ENCODE measurements at places on chromosomes 7 and 10.
A peak's percentile ranks its signal among the peaks of the same experiment; 100 is the strongest.

DNA sequence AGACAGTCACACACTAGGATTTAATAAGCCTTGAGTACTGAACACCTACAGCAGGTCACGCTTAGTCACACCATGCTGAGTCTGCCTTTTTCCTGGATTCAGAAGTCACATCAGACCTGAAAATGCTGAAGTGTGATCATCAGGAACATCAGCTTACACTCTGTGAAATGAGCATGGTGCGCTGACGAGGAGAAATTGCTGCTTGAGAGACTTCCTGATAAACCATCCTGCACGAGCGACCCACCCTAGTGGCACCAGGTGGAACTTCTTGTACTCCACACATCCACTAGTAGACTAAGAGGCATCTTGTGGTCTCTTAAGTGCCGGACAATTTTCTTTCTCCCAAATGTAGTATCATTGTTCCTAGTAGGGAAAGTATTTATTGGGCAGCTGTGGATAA is 51.8 kb upstream of the MRLN start:
- no peak for DNase-seq

DNA sequence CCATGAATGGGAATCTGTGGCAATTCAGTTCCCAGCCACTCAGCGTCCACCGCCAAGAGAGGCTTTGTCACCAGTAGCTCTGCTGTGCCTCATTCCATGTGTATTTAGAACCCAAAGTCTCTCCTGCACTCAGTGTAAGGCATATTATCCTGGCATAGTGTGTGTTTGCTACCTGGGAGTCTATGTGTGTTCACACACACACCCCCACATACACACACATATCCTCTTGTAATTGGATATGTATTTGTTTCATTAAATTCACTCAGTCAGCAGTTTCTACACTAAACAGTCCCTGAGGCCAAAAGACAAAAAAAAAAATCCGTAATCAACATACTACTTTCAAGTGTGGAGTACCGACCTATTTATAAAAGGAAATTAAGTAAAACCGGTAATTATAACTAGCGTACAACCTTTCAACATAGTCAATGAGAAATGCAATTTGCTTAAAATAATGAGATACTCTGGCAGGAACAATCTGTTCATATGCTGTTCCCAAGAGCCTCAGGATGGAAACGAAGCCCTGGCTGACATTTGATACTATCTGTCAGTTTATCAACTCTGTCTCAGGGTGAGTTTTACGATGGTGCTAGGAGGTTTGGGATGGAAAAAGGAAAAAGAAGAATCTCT is 425.8 kb upstream of the CELF2 start:
- DNase-seq = no peak

- DNase-seq = peak; percentile 4
Measured at GRCh38 chr7:106774768-106775551, 90.1 kb upstream of the PIK3CG start.

DNA sequence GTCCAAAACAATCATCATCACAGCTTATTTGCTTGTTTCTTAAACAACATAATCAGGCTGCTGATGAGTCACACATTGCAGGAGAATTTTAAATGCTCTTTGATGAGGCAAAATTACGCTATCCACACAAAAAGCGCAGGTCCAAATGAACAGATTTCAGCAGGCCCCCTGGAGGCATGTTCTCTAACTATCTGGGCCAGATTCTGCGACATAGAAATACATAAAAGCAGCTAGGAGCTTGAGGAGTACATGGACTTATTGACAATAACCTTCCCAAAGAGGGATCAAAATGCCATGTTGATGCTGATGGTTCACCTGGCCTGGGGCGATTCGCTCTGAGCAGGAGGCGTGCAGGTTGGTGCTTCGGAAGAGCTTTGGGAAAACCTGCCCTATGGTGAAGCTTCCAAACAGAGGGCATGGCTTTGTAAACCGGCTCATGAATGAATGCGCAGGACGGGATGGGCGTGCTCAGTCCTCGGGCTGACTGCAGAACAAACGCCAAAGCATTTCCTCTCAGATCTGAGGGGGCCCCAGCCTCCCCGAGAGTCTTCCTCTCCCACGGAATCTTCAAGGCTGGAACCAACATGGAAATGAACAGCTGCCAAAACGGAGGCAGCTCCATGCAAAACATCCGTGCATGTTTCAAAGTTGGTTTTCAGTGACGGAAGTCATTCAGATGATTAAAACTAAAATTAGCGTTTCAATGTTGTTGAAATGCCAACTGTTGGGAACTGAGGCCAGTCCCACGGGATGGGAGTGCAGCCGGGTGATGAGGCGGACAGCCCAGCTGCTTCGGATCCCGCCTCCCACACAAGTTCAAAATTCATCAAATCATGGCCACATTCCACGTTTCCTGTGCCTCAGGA is 179.6 kb downstream of the TCERG1L start:
- no peak for DNase-seq

DNA sequence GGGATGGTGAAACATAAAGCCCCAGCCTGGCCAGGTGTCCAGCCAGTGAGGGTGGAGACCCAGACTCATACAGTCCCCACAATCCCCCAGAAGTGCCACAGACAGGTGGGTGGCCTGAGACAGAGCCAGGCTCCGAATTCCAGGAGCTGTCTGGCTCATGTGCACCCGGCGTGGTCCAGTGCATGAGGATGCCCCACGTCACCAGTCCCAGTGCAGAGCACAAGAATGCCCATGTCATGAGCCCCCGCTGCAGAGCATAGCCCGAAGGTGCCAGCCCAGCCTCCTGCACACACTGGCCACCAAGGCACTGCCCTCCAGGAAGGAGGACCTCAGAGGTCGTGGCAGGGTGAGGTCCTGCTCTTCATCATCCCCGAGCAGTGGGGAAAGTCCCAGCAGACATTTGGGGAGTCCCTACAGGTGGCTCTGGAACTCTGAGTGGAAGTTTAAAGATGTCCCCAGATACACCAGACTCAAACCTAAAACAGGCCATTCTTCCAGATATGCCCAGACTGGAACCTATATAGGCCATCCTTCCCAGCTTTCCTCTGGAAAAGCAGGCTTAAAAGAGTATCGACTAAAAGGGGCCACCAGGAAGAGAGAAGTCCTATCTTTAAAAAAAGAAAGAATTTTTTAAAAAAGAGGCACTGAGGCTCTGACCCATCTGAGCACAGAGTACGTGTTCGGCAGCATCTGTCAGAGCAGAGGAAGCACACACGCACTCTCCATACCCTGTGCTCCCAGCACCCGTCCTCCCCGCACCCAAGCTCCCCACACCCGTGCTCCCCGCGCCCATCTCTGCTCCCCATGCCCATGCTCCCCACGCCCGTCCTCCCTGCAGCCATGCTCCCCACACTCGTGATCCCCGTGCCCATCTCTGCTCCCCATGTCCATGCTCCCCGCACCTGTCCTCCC is 11.5 kb downstream of the DIP2C start:
- no peak for DNase-seq

- DNase-seq = no peak
Measured at GRCh38 chr10:61465901-61466632, 12.9 kb upstream of the TMEM26 start.

DNA sequence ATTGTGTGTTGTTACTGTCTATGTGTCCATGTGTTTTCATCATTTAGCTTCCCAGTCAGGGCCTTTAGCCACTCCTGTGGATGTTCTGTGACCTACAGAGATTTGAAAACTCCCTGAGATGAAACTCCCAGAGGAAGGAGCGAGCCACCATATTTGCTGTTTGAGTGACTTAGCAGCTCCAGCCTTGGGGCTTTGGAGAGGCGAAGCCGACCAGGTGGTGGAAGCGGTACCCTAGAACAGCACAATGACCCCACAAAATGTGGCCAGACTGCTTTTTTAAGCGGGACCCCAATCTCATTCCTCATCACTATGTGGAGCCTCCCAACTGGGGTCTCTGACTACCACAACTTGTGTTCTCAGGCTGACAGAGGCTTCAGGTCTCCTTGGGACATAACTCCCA is 323.9 kb upstream of the KCND2 start:
- no peak for DNase-seq

GRCh38 chr10:77970869-77971803 is 44.6 kb upstream of the DLG5 start:
- DNase-seq = no peak

- DNase-seq = no peak
Measured at GRCh38 chr10:15227611-15228372, 59.3 kb upstream of the NMT2 start.

- no peak for DNase-seq
Measured at GRCh38 chr7:29285444-29285793, 90.8 kb downstream of the CHN2 start.

GRCh38 chr10:132865851-132866600 is 76.3 kb downstream of the CFAP46 start:
- no peak for DNase-seq

- DNase-seq = no peak
Measured at GRCh38 chr7:129553899-129554461, 51.6 kb downstream of the SMKR1 start.

- no peak for DNase-seq
Measured at GRCh38 chr7:47795631-47796030, 152.6 kb downstream of the PKD1L1 start.

- no peak for DNase-seq
Measured at GRCh38 chr10:47169581-47169980, 130.4 kb upstream of the GDF10 start.
